ENCODE measurements at places on chromosomes 7 and 10.

DNA sequence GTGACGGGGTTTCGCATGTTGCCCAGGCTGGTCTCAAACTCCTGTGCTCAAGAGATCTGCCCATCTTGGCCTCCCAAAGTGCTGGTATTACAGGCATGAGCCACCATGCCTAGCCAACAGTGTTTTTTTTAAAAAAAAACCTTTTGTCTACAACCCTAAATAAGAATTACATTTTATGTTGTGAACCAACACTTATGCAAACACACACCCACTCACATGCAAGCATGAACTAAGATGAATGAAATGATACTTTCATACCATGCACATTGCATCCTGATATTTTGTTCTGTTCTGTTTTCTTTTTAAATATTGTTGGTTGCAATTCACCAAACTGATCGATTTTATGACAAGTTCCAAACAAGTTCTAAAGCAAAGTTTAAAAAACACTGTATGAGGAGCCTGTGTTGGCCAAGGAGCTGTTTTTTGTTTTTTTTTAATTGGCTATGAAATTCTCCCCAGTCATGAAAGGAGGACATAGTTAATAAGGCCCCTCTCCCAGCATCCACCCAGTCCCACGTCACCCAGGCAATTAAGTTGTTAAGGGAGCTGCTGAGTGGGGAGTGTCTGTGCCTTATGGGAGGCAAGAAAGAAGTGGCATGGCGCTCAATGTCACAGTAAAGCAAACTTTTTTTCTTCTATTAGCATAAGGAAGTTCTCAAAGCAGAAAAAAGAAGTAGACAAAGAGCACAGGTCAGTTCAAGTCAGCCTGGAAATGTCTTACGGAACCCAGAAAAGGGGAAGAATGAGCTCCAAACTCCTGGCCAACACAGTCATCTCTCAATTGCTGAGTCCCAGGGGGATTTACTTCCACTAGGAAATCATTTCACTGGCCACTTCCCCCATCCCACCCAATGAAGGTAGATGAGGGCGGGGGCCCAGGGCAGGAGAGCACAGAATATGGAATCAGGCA is 50.1 kb downstream of the NOD1 start:
- no peak for DNase-seq

GRCh38 chr7:66913118-66914037 is 7.6 kb upstream of the TMEM248 start:
- no peak for DNase-seq

DNA sequence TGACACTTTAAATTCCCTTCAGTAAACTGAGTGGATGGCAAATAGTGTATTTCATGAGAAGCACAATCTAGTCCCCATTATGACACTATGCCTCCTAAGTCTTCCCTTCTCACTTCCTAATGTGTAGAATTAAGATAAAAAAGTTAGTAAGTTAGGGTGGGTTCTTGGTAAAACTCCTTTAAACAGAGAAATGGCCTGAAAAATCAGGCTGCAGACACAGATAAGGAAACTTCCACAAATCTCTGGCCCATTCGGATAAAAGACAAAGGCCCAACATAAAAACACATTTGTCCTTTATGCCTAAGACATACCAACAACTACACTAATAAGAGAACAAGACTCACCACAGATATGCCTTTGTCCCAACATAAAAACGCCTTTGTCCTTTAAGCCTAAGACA is 21.5 kb downstream of the AKR1C8 start:
- DNase-seq: no peak

DNA sequence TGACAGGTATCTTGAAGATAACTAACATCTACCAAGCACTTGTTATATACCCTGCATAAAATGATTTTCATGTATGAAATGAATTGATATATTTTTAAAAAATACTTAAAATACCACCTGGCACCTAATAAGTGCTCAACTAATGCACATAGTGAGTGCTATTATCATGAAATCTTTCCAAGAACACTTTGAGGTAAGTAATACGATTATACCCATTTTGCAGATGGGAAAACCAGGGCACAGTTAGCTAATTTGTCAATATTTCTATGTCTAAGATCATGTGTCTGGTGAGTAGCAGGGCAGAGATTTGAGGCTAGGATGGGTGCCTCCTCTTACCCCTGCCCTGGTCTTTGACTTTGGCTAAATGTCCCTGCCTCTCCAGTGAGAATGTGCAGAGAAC is 6.1 kb downstream of the DMBT1 start:
- DNase-seq: no peak

GRCh38 chr7:15780271-15780670 is 93.8 kb upstream of the MEOX2 start:
- DNase-seq: no peak

DNA sequence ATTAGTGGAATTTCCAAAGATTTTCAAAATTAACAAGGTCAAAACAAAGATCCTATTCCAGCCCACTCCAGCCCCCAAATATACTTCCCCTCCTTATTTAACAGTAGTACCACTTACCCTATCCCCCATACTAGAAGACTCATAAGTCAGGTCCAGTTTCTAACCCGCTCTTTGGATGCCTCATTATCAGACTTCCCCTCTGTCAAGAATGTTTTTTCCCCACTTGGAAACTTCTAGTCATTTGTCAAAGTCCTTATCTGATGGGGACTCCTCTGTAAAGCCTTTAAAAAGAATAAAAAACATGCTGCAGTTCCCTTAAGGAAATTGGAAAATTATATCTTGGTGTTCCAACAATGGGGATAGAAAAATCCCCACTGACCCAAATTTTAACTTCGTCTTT is 70.1 kb downstream of the IMMP2L start:
- no peak for DNase-seq

All from NCI-H2029 (cell line).